ENCODE measurements at places on chromosomes 11 and 22.

DNA sequence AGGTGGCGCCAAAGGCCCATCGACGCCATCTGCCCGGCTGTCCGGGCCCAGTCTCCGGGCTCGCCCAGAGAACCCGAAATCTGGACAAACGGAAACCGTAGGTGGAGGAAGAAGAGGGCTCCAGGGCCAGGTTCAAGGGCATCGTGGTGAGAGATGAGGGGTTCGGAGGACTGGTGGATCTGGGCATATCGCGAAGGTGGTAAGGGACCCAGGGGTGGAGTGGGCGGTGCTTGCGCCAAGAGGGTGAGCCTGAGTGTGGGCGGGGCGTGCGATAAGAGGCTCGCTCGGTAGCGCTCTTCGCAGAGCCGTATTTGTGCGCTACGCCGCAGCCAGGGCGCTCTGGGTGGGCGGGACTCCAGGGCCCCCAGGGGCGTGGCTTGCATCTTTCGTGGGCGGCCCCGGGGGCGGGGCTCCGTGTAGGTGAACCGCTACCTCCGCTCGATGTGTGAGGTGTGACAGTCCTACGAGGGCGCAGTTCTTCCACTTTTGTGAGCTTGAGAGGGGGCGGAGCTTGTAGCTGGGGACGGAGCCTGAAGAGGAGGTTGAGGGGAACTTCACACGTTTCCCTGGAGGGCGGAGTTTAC is 4.8 kb downstream of the CD248 start:
- peak; percentile 99 for DNase-seq

DNA sequence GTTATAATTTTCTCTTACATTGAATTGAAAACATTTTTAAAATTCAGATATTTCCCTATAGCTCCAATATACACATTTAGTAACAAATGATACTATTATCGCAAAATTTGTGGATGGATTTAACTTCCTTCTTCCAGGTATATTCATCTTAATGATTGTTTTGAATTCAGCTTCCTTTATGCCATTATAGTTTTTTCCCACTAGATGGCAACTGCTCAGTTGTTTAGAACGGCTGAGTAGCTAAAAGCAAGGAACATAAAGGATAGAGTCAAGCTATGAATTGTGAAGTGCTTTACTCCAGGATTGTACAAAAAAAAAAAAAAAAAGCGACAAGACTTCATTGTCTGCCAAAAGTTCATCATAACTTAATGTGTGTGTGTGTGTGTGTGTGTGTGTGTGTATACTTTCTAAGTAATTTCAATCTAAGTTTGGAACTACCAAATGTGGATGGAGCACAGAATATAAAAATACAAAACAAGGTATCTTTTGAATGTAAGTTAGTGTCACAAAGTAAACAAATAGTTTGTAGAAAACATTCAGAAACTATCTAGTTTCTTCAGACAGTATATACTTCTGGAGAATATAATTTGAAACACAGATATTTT is 846.4 kb downstream of the DLG2 start:
- no peak for DNase-seq

DNA sequence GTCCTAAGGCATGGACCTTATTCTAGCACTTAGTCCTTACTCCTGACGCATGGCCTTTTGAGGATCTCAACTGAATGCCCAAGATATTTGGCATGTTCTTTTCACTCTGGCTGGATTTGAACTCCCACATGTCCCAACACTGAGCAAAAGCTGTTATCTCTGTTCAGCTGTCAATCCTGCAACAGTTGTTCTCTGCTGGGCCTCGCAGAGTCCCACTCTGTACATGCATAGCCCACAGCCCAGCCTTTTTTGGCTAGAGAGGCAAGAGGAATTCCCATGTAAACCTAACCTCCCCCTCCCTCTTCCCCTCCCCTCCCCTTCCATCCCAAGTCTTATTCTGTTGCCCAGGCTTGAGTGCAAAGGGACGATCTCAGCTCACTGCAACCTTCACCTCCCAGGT is 21.8 kb upstream of the DRG1 start:
- no peak for DNase-seq

DNA sequence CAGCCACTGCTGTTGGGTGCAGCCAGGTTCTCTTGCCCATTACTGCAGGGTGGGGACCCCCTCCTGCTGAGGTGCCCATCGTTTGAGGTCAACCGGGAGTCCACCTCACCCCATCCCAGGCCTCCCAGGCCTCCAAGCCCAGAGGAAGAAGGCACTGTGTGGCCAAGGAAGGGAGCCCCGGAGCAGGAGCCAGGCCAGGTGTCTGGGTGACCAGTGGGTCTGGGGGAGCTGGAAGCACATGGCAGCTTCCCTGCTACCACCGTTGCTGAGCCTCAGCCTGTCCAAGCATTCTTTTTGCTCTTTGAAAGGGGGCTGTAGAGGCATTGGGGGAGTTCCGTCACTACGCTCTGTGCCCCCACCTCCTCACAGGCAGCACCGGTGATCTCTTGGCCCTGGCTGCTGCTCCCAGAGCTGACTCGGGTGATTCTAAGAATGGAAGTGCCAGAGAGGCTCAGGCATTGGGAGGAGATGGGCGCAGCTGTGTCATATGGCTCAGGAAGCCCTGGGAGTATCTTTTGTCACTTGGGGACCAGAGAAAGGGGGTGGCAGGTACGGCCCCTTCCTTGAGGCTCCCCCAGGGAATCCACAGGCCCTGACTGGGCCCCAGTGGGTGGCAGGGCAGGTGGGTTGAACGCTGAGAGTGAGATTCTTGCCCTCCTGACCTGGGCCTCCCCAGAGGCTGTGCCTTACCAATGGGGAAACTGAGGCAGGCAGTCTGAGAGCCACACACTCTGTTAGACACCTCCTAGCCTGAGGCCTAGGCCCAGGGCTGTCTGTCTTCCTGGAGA is 1.9 kb downstream of the SEPTIN5 start:
- no peak for DNase-seq

GRCh38 chr11:66885950-66886440 is 29.1 kb downstream of the LRFN4 start:
- no peak for DNase-seq

- no peak for DNase-seq
Observed at GRCh38 chr11:72816404-72816990, 2.3 kb downstream of the ATG16L2 start.

DNA sequence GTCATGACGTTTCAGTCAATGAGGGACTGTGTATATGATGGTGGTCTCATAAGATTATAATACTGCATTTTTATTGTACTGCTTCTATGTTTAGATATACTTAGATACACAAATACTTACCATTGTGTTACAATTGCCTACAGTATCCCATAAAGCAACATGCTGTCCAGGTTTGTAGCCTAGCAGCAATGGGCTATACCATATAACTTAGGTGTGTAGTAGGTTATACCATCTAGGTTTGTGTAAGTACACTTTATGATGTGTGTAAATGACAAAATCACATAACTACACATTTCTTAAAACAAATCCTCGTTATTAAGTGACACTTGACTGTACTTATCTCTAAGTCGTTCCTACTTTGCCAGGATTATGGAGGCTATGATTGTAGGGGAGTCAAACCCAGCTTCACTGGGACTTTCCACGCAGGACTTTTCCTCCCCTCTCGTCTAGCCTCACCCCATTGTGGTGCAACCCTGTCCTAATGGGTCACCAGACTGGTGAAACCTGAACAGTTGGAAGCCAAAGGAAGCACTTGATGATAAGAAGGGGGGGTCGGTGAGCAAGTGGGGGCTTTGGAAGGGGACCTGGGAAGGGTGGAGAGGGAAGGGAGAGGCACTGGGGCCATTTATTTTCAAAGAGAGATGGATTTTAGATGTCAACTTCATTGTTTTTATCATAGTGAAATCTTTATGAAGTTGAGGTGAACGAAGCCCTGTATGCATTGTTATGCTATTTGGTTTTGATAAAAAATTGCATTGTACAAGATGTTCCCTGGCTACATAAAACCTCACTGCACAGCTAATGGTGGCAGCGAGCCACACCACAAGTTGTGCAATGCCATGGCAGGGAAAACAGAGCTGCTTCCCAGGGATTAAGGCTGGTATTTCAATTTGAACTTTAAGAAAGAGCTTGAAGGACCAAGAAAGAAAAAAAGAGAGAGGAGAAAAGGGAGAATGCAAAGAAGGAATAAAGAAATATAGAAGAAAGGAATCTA is 129.1 kb downstream of the EHF start:
- no peak for DNase-seq

- DNase-seq, result peak; percentile 45
Observed at GRCh38 chr22:19631899-19632667, 82.2 kb upstream of the SEPTIN5 start.

DNA sequence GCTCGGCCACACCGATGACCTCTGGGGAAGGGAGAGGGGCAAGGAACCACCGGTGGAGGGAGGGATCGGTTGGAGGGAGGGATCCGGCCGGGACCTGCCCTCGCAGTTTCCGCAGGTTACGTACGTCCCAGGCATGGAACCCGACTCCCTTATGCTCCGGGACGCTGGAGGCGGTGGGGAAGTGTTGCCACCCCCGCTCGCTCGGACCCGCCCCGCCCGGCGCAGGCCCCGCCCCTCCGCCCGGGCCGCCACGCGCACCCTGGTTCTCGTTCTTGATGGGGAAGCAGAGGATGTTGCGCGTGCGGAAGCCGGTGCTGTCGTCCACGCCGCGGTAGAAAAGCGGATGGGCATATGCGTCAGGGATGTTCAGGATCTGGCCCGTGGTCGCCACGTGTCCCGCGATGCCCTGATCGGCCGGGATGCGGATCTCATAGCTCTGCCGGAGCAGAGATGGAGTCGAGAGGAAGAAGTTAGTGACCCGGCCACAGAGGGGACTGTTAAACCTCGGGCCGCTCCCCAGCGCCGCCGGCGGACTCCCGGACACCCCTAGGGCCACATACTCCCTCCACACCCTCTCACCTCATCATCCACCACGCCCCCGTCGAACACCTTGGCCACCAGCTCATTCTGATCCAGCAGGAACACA is 89.8 kb downstream of the PDE2A start:
- DNase-seq, result peak; percentile 72

GRCh38 chr11:75731095-75731494 is 13.5 kb downstream of the MOGAT2 start:
- no peak for DNase-seq

DNA sequence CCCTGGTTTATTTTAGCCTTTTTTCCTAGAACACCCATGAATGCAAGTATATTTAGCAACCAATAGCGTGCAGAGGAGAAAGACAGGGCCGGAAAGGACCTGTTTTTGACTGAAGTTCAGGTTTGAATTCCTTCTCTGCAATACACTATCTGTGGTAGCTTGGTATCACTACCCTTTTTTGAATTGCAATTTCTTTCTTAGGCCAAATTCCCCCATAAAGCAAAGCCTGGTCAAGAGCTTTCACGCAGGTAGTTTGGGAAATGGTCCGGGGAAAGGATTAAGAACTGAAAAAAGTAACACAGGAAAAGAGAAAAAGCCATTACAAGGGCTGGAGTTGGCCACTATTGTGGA is 38.8 kb upstream of the PAMR1 start:
- no peak for DNase-seq

DNA sequence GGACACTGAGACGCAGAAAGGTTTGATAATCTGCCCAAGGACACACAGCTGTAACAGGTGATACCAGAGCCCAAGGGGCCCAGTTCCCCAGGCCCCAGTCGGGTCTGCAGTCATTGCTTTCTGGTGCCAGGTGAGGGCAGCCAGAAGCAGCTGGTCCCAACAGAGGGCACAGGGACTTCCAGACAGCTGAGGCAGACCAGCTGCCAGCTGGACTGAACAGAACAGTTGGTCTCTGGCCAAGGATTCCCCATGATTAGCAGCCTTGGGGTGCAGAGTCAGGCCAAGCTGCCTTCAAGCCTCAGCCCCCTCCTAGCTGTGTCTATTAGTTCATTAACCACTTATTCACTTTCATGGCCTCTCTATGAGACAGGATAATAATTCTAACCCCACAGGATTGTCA is 105.6 kb downstream of the RRAS2 start:
- no peak for DNase-seq

DNA sequence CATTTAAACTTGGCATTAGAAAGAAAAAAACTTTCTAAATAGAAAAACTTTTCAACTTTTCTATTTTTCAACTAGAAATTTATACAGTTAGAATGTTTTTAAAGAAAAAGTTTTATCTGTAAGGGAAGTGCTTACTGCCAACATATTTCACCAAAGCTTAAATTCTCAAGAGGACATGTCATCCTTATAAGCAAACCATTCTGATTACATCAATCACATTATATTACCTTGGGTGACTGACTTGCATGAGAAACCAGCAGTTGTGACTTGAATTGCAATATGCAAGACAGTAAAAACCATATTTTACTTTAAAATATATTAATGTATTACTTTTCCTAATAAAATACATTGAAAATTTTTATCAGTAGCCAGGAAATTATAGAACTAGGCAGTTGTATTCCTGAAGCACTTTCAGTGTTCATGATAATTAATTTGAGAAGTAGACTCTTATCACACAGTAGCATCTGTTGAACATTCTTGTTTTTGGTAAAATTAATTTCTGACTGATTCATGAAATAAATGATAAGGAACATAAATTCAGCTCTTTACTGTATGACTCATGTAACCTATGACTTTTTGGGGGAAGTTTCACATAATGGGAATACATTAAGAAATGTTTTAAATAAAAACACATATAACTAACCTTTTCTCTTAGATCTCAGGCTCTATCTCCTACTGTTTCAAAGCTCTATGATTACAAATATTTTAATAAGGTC is 345.0 kb upstream of the CCDC179 start:
- no peak for DNase-seq

- DNase-seq, result no peak
Observed at GRCh38 chr22:49735901-49736421, 91.7 kb downstream of the BRD1 start.

- DNase-seq, result no peak
Observed at GRCh38 chr11:29319210-29319609, 697.6 kb downstream of the KCNA4 start.

DNA sequence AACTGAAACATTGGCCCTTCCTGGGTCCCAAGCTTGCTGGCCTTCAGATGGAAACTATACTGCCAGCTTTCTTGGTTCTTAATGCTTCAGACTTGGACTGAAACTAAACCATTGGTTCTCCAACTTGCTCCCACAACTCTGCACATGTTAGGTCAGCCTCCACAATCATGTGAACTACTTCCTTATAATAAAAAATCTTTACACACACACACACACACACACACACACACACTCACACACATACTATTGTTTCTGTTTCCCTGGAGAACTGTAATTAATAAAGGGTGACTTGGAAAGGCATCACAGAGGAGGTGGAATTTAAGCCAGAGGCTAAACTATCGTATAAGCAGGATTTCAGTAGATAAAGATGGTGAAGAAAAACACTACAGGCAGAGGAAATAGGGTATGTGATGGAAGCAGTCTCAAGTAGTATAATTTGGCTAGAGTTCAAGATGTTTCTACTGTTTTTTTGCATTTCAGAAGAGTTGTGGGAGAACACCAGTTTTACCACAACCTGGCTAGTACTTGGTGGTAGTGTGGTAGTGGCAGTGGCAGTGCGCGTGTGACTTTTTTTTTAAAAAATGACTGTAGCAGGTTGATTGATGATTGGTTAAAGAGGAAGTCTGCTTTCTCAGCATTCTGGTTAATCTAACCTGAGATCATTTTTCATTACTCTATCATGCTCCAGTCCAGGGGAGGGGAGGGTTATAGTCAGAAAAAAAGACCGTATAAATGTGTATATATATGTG is 70.1 kb downstream of the PDE3B start:
- DNase-seq, result no peak

DNA sequence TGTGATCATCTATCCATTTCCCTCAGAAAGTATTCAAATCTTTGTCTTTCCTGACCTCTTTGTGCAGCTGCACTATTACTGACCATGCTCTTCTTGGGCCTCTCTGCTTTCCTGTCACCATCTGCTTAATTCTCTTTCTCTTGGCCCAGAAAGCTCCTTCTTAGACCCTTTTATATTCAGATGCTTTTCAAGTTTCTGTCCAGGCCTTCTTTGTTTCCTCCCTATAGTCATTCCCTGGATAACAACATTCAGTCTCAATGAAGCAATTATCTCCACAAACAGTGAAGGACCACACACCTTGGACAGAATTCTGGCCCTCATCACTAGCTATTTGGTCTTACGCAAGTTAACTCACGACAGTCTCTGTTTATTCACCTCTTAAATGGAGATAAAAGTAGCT is 89.7 kb downstream of the LARGE2 start:
- no peak for DNase-seq
